Cardiac atrium fibroblast (primary cell): ENCODE measurements at places on chromosomes 7 and 10. TPM values are rescaled to one million over a fixed set of nuclear protein-coding genes. Genes with fewer than 3 reads are reported as not detected.

PHYHIPL gene
- not detected in 2 replicates for total RNA-seq

SHTN1 gene
- total RNA-seq = 2.9 TPM in 2 replicates

ITPRIP gene
- total RNA-seq = 18.0 and 18.4 TPM in 2 replicates

SNCG gene
- 5.3 and 11.4 TPM in 2 replicates for total RNA-seq

DLX6 gene
- not detected in 2 replicates for total RNA-seq

HIBADH gene
- total RNA-seq = 47.1 and 56.9 TPM in 2 replicates

AHR gene
- 245 and 387 TPM in 2 replicates for total RNA-seq

COL13A1 gene
- total RNA-seq = 26.9 and 27.9 TPM in 2 replicates

TCF7L2 gene
- total RNA-seq = 7.4 and 18.3 TPM in 2 replicates

TLL2 gene
- total RNA-seq = under 0.01 TPM in 1 of 2 replicates, not detected in the other

SPAM1 gene
- not detected in 2 replicates for total RNA-seq

SLC39A12 gene
- not detected in 2 replicates for total RNA-seq

GBX1 gene
- not detected in 2 replicates for total RNA-seq

CALML3 gene
- total RNA-seq = not detected in 2 replicates

RARRES2 gene
- total RNA-seq = 7.8 TPM in 1 of 2 replicates, not detected in the other

CRYGN gene
- not detected in 2 replicates for total RNA-seq

MUC3A gene
- total RNA-seq = not detected in 2 replicates

CDK1 gene
- 12.1 and 24.8 TPM in 2 replicates for total RNA-seq

TDRD1 gene
- total RNA-seq = 0.16 and 1.1 TPM in 2 replicates

BTRC gene
- 7.0 and 13.1 TPM in 2 replicates for total RNA-seq
